ENCODE measurements at places on chromosomes 5 and 9.

DNA sequence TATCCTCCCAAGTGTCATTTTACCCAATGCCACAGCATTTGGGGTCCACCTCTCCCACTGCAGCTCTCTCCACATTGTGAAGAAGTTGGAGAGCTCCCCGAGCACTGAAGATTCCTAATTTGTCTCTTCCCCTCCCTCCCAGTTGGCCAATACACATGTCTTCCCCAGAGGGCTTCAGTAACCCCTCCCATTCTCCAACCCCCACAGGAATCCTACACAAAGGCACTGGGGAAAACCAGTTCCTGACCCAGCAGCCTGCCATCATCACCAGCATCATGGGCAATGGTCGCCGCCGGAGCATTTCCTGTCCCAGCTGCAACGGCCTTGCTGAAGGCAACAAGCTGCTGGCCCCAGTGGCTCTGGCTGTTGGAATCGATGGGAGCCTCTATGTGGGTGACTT is 87.3 kb upstream of the WWC1 start:
- no peak for DNase-seq

DNA sequence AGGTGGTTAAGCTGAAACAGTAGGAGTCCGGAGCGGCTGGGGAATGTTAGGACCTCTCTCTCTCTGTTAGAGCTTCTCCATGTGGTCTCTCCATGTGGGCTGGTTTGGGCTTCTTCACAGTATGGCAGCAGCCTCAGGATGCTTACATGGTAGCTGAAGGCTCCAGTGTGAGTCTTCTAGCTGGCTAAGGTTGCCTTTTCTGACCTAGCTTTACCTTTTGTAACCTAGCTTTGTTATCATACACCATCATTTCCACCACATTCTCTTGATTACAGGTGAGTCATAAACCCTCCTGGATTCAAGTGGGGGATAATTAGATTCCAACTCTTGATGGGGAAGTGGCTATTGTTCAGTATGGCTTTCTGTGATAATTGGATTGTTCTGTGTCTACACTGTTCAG is 98.5 kb downstream of the MTREX start:
- DNase-seq = no peak

DNA sequence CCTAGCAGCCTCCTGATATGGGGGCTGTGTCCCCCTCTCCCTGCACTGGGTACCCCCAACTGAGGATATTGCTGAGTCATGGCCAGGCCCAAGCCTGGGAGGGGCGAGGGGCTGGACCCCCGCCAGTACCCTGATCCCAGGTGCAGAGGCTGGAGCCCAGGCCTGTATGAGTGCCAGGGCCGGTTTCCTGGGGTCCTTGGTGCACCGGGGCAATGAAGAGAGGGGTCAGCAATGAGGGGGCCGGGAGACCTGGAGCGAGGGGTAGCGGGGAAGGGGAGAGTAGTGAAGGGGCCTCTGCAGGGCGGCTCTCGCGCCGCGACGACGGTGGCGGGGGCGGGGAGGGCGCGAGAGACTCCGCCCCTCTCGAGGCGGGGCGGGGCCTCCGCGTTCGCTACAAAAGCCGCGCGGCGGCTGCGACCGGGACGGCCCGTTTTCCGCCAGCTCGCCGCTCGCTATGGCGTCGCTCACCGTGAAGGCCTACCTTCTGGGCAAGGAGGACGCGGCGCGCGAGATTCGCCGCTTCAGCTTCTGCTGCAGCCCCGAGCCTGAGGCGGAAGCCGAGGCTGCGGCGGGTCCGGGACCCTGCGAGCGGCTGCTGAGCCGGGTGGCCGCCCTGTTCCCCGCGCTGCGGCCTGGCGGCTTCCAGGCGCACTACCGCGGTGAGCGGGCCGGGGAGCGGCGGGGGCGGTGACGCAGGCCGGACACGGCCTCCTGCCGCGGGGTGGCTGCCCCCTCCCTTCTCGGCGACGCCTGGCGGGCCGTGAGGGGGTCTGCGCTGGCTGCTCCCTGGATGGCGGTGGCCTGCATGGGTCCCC is at the start of gene SQSTM1:
SQSTM1 (plus strand) TSS at position 423 of the 815 bp plus-strand sequence; CDS start at position 455, 32 bp downstream.
- peak; percentile 78 for DNase-seq

- no peak for DNase-seq
Observed at GRCh38 chr5:38370358-38371100, 112.2 kb downstream of the EGFLAM start.

- no peak for DNase-seq
Observed at GRCh38 chr9:37812773-37813379, 12.3 kb downstream of the DCAF10 start.

- DNase-seq = no peak
Observed at GRCh38 chr9:123260340-123260739, 8.0 kb downstream of the STRBP start.

- DNase-seq = no peak
Observed at GRCh38 chr9:77569335-77569734, 78.8 kb downstream of the GNA14 start.

DNA sequence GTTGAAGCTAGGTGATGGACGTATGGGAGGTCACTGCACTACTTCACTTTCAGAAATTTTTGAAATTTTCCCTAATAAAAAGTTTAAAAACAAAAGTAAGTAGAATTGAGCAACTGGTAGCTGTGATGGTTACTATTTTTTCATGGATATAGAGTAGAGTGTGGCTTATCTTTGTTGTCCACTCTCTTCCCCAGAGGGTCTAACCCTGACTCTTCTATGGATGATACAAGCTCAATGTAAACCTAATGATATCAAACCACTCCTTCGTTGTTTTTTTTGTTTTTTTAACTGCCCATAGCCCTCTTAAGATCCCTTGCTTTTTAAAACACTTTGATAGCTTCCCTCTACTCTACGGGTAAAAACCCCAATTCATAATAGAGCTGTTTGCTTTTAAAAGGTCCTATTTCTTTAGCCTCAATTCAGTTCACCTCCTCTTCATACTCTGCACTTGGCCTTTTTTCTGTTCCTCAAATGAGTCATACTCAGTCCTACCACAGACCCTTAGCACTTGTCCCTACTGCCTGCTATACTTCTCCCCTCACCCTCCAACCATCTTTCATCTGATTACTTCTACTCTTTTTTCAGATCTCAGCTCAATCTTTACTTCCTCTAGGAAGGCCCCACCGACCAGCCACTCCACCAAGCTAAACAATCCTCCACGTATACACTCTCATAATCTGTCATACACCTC is 2.6 kb downstream of the HDAC3 start:
- no peak for DNase-seq

GRCh38 chr5:156154757-156155156 is 172.2 kb upstream of the SGCD start:
- no peak for DNase-seq

DNA sequence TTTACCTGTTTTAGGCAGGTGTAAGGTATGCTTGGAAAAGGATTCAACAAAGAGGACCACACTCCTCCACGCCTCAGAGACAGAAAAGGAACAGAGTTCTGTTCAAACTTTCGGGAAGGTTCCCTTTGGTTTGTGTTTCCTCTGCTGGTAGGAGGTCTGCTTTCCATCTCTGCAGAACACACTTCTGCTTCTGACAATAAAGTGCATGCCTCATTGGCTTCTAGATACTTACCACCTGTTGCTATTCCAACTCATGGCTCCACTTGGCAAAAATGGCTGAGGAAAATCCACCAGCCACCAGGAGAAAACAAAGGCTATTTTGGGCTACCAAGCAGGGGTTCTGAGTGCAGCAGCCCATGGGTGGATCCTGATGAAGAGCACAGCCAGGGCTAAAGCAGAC is 112.7 kb downstream of the NRG2 start:
- DNase-seq = no peak

DNA sequence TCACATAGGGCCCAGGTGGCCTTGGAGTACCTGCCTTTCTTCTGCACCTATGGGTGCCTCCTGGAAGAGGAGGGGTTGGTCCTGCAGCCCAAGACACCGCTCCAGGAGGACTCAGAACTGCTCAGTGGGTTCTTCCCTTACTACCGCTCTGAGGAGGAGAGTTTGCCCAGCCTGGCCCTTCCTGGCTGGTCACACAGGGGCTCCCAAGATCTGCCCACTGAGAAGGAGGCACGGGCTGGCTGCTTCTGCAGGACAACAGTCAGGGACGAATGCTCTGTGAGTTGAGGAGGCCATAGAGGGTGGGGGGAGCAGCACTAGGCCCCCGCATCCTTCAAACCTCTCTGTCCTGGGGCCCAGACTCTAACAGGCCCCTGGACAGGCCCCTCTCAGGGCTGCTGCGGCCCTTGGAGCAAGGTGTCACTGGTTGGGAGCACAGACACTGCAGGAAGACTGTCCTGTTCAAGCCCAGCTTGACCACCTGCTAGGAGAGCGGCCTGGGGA is 9.9 kb upstream of the SLC25A48 start:
- DNase-seq = no peak

- no peak for DNase-seq
Observed at GRCh38 chr9:17962747-17963146, 383.9 kb downstream of the SH3GL2 start.

DNA sequence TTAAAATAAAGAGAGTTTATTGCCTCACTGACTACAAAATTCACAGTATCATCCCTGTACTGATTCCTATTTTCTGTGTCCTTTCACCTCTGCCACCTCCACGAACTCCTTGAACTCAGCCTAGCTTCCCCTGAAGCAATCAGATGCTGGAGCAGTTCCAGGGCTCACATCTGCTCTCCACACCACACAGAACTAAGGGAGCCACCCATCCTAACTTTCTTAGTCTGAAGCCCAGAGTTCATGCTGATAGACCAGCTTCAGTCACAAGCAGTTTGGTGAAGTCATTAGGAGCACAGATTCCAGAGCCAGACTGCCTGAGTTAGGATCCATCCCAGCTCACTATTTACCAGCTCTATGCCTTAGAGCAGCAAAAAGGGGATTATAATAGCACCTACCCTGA is 15.6 kb upstream of the EPB41L4A start:
- no peak for DNase-seq

DNA sequence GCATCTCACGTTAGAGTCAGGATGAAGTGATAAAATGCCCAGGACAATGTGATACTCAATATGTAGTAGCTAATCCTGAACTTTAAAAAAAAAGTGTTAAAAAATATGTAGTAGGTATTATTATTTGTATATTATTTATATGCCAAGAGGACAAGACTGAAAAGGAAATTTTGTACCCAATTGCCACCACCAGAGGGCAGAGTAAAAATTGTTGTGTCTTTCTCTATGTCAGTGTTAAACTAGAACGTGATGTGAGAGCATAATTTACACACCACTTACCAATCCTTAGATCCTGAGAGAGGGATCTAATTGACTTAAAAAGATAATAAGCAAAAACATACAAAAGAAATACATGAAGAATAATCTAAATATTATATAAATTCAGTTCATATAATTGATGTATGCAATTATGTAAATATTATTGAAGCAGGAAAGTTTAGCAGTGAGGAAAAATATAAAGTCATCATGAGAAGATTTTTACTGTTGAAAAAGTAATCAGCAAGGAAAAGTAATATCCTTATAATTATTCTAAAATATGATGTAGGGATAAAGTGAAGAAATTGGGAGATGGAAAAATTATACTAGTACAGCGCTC is 288.9 kb downstream of the RAB3C start:
- DNase-seq = no peak

GRCh38 chr5:136089791-136090190 is 42.9 kb upstream of the SMAD5 start:
- DNase-seq = no peak

- no peak for DNase-seq
Observed at GRCh38 chr5:154370119-154370518, 75.7 kb upstream of the SAP30L start.

DNA sequence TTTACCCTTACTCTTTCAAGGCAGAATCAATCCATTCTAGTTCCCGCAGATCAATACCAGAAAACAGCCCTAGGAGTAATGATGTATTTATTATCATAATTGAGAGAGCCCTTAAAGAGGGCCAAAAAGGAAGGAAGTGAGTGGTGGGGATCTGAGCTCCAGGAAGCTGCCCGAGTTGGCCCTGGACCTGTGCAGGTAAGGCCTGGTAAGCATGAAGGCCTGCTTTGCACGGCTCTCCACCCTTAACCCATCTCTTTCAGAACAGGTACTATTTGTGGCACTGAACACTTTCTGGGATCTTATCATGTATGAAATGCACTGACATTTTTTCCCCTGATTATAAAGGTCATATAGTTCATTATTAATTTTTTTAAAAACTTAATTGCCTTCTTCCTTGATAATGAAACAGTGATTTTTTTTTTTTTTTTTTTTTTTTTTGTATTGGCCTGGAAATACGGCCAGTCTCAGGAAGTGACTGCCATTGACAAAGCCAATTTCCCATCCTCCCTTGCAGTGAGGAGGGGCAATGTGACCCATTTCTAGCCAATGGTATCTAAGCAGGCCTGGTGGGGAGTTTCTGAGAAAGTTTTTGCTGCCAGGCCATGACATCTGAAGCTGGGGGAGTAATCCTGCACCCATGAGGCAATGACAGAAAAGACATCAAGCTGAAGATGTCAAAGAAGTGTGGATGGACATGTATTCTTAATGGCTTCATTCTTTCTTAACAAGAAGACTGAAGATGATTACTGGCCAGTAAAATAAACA is 6.3 kb upstream of the MVB12B start:
- DNase-seq = no peak

GRCh38 chr5:75660678-75661465 is 49.6 kb downstream of the ANKDD1B start:
- no peak for DNase-seq

DNA sequence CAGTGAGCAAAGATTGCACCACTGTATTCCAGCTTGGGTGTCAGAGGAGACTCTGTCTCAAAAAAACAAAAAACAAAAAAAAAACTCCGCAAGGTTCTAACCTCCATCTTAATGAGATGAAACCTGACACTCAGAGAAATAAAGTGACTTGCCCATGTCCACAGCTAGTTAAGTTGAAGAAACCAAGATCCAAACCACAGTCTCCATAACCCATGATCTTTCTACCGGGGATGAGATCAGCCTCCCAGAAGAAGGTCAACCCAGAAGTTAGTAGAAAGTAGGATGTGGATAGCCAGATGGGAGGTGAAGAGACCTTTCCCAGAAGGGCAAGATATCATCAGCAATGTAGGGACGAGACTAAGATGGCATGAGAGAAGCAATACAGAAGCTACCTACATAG is 140.4 kb upstream of the ADRA1B start:
- DNase-seq = no peak

DNA sequence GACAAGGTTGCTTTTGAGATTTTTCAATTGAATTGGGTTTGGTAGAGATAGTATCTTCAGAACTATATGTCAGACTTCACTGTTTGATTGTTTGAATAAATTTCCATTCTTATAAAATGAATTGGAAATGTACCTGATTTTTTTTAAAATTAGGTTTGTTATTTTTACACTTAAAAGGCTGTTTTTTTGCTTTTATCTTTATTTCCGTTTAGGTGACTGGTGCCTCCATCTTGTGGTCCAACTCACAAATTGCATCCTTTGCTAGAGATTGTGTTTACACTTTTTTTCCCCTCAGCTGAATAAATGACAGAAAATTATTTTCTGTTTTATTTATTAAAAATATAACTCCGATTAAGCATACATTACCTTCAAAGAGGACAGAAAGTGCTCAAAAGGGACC is 15.6 kb downstream of the NDUFAF2 start:
- DNase-seq = no peak

DNA sequence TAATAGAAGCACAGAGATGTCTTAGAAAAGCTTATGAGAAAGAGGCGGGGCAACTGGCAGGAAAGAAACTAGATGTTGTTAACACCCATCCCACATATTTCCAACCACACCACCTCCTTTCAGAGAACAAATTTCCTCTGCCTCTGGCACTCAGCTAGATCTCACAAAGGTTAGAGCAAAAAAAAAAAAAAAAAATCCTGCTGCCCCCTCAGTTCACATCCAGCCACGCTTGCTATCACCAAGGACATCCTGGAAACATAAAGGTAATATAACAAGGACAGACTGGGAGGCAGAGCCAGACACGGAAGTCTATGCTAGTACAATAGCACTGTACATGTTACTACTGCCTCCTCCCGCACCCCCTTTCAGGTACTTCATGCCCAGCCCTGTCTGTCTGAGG is 238.0 kb upstream of the PTGER4 start:
- DNase-seq = no peak

GRCh38 chr5:6195711-6196358 is 182.5 kb downstream of the MED10 start:
- no peak for DNase-seq
